ENCODE measurements at places on chromosomes 6 and 20. TPM values are rescaled to one million over a fixed set of nuclear protein-coding genes. Genes with fewer than 3 reads are reported as not detected.
A peak's percentile ranks its signal among the peaks of the same experiment; 100 is the strongest.

LIME1 gene
- 21.1 TPM for total RNA-seq

GRCh38 chr6:119566546-119567260, 217.1 kb upstream of the MAN1A1 start:
- no peak for DNase-seq

- peak; percentile 79 for DNase-seq
These were observed 21.6 kb upstream of the MYB start for GRCh38 chr6:135159531-135159930.

DNA sequence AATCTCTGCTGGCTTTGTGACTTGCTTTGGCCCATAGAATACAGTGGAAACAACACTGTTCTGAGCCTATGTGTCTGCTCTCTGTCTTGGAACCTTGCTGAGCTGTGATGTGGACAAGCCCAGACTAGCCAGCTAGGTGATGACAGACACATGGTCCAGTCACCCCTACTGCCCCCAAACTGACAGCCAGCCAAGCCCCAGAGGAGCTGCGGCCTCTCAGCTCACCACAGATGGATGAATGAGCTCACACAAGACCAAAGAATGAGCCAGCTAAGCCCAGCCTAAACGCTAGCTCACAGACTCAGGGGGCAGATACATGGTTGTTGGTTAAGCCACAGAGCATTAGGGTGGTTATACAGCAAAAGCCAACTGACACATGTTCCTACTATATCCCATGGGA, 4.1 kb downstream of the AARS2 start:
- DNase-seq, result no peak

DNA sequence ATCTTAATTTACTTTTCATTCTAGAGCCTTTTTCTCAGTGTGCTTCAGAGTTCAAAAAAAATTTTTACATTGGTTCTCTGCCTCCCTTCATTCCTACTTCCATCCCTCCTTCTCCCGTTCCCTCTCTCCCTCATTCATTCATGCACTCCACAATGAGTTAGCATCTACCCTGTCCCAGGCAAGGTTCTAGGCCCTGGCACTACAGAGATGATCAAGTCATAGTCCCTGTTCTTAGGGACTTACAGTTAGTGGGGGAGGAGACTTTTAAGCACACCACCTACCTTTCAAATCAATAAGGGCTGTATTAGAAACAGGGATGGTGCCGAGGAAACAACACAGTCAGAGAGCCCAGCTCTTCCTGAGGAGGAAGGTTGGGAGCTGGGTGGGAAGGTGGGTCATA, 40.3 kb downstream of the MAP3K5 start:
- no peak for DNase-seq

Data from activated T-cell treated with anti-CD3 and anti-CD28 coated beads, Interleukin-2, amount 50 U/mL, for 72 hours (primary cell).